ENCODE measurements at places on chromosomes 12 and 14.
A peak's percentile ranks its signal among the peaks of the same experiment; 100 is the strongest.

DNA sequence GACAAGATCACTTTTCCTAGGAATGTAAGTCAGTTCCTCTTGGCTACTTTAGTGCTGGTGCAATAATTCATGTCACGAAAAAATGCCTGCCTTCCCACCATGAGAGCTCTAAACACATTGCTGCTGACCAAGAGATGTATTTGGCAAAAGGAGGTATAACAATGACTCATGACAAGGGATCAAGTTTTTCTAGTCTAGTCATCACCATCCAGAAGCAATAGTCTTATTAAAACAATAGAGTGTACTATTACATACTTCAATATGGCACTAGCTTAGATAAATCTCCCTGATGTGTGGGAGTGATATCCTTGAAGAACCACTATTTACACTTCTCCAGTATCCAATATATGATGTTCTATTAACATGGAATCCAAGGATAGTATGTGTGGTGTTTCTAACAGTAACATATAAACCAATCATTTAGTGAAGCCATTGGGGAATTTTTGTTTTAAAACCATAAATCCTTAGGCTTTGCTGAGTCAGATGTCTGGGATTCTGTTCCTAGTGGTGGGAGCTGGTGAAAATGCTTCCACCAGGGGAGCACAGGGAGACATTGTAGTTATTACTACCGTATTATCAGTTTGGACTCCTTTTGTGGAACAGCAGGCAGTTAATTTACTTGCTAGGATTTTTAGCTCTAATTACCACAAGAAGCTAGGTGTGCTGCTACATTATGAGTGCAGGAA lies 1387.5 kb downstream of the LRFN5 start:
- no peak for DNase-seq

DNA sequence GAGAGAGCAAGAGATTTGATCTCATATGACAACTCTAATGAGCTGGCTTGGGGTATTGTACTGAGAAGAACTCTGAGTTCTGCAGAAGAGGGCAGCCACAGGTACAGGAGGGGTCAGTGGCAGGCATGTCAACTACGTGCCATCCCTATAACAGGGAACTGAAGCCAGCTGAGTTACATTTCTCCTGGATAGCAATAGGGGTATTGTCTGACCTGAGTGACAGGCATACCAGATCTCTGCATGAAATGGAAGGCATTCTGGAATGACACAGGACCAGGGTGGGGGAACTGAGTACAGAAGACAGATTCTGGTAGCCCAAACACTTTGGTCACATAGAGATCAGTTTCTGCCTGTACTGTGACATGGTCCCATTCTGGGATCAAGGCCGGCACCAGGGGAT lies 35.8 kb downstream of the EFCAB11 start:
- DNase-seq: no peak

- peak; percentile 56 for DNase-seq
Measured at GRCh38 chr12:75725521-75726111, 214.2 kb upstream of the KRR1 start.

DNA sequence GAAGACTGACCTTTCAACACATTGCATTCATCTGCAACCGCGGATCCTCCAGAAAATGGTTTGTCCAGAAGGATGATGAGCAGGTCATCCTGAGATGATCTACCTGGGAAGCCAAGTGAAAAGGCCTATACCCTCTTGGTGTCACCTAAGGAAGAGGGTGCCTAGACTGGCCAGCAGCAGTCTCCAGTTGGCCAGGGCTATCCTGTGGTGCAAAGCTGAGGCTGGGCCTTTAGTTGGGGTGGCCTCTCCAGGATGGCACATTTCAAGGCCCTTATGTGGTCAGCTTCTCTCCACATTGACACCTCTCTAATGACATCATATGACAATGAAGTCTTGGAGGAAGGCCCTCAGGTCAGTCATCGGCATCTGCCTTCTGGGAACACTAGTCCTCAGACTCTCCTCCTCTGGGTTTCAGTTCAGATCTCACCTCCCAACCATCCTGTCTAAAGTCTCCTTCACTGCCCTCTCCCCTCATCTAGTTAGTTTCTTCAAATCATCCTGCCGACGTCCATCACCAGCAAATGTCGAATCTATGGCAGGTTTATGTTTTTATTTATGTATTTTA lies 3.3 kb upstream of the SLC22A17 start:
- no peak for DNase-seq

DNA sequence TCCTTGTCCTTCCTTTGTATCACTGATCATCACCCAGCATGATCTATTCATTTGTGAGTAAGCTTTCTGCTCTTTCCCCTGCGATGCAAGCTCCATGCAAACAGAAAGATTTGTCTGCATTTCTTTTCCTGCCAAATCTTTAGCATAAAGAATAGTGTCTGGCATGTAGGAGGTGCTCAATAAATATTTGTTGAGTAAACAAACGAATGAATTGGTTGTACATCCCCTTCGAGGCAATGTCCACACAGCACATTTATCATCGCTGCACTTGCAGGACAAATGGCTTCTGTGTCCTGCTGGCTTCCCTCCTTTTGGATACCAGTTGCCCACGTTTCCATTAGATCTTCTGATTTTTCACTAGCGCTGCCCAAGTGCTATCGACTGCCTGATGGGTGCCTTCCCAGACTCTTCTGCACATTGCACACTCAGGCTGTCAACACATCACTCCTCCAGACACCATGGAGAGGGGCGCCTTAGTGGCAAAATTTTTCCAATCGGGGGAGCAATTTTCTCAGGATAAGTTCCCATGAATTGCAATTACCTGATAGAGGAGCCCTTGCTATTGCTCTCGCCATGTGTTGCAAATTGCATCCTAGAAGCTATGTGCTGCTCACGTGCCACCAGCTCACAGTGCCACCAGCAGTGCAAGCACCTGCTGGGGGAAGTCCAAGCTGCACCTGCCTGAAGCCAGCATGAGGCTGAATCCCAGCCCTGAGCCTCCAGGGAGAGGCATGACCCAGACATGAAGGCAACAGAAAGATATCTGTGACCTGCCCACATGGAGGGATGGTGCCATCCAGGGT lies 206.6 kb downstream of the KIF26A start:
- DNase-seq: peak; percentile 76

- no peak for DNase-seq
Measured at GRCh38 chr14:34781242-34781641, 66.8 kb upstream of the CFL2 start.

DNA sequence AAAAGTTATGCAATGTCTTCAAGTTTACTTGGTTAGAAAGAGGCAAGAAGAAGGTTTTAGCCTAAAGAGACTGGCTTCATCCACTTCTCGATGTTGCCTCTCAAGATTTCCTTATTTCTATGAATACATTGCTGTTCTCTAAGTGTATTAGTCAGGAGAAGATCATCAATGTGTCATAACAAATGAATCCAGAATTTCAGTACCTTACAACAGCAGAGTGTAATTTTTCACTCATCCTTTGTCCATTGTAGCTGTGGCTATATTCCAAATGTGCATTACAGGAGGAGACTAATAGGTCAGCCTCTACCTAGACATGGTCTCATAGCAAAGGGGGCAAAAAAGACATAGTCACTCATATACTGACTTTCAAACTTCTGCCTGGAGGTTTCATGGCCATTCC lies 579.1 kb downstream of the PRKD1 start:
- no peak for DNase-seq

GRCh38 chr14:34662561-34663088 lies 32.7 kb upstream of the SNX6 start:
- DNase-seq: no peak

GRCh38 chr12:107514887-107515445 lies 170.6 kb upstream of the PWP1 start:
- no peak for DNase-seq

DNA sequence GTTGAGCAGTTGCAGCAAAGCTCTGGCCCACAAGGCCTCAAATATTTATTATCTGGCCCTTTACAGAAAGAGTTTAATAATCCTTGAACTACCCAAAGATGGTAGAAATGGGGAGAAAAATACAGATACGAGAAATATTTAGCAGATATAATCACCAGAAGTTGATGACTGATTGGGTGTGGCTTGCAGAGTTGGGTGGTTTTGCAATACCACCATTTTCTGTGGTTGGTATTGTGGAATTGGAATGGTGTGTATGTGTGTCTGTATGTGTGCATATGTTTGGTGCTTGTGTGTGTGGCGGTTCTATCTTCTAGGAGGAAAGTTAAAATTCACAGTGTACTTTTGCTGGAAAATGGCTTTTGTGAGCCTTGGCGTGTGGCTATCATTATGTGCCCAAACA lies 85.4 kb upstream of the MANSC4 start:
- DNase-seq: no peak

- DNase-seq: no peak
Measured at GRCh38 chr14:81561084-81561775, 27.6 kb upstream of the SEL1L start.

DNA sequence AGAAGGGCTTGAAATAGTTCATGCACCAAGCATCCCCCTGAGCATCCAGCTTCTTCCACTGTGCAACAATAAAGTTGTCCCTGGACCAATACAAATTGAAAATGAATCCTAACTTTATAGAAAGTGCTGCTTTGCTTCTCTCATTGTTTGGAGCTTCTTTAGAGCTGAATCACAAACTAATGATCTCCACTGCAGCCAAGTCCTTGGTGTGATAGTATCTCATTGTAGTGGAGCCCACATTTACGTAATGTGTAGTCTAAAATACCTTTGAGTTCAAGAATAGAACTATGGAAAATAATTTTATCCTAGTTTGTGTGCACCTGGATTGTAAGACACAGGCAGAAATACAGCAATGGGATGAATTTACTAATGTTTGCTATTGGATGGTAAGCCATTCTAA lies 319.9 kb downstream of the EGLN3 start:
- DNase-seq: no peak

GRCh38 chr12:22164139-22164538 lies 118.1 kb downstream of the CMAS start:
- no peak for DNase-seq

GRCh38 chr12:57090924-57091637 lies 2.2 kb downstream of the NAB2 start:
- DNase-seq: no peak

DNA sequence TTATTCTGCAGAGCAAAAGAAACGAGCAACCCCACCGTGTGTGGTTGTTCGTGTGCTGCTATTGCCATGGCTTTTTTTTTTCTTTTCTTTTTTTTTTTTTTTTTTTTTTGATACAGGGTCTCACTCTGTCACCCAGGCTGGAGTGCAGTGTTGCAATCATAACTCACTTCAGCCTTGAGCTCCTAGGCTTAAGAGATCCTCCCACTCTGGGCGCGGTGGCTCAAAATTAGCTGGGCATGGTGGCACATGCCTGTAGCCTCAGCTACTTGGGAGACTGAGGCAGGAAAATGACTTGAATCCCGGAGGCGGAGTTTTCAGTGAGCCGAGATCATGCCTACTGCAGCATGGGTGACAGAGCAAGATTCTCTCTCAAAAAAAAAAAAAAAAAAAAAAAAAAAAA lies 144.2 kb downstream of the ESR2 start:
- DNase-seq: no peak

DNA sequence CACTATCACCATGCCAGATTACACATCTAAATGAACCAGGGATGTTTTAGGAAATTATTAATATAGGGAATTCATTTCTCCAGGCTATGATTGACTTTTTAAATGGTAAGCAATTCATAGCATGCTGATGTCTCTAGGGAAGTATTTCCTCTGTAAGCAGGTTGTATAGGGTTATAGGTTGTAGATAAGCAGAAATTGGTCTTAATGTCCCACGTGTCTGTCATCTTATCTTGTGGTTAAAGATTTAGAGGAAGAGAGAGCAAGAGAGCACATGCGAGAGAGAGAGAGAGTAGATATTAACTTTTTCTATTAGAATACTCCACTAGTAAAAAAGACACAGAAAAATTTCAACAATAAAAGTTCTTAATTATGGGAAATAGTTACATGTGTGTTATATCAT lies 32.6 kb downstream of the TRHDE start:
- DNase-seq: no peak

DNA sequence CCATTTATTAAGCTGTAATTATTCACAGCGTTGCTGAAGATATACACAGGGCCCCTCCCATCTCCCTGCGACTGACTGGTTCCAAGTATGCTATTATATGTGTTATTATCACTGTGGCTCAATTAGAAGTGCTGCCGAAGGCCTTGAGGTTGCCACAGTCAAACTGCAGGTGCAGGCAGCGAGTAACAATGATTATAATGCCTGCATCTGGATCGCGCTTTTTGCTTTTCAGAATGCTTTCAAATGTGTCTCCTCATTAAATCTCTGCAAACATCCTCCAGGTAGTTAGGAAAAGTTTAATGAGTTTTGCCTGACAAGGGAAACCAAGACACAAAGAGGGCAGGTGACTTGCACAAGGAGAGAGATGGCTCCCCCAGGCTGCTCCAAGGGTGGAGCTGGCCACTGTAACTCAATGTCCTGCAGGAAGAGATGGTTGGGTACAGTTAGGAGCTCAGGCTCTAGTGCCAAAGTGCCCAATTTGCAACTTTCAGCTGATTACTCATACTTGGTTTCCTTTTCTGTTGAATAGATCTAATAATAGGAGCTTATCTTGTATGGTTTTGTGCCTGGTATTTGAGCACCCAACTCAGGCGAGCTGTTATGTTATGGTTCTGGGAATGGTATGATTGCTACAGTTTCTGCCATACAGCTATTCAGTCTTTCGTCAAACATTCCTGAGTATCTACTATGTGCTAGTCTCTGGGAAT lies 1.7 kb upstream of the SYNE3 start:
- DNase-seq: no peak

DNA sequence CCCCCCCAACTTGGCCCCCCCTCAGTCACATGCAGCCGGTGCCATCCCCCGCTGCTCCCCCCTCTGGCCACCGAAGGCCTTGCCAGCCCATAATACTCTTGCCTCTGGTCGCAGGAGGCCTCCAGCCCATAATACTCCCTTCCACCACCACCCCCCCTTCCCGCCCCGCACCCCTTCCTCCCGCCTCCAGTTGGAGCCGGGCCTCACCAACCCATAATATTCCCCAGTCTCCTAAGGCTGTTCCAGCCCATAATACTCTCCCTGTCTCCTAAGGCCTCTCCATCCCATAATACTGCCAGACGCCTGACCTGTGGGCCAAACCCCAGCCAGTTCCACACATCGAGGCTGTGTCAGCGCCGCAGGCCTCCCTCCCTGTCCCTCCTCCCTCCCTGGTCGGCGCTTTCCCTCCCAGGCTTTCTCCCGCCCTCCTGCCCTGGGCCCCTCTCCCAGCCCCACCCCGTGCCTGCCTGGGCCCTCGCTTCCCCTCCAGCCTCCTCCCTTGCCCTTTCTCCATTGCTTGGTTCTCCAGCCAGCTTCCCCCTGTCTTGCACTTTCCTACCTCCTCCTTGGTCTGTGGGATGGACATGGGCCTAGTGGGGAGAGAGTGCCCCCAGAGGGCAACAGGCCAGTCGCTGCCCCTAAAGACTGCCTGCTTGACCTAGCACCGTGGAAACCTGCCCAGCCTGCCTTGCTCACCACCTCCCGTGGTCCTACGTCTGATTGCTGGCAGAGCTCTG lies 6.8 kb upstream of the CHD4 start:
- peak; percentile 83 for DNase-seq

GRCh38 chr12:9118158-9118557 lies 2.4 kb upstream of the A2M start:
- no peak for DNase-seq

- no peak for DNase-seq
Measured at GRCh38 chr12:112359290-112359689, 22.9 kb downstream of the HECTD4 start.

DNA sequence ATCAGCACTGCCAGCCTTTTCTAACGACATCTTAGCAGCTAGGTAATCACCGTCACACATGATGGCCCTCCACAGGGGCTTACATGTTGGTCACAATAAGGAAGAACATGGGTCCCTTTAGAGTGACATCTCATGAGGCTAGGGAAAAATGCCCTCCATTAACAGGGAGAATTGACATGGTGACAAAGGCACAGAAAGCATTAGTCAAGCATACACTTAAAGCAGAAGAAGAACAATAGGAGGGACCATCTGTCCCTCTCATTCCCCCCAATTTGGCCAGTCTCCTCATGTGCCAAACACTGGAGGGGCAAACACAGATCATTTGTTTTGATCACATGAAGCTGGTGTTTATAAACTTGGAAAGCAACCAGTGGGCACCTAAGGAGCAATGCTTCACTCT lies 78.0 kb downstream of the GRIP1 start:
- DNase-seq: no peak

Data from NCI-H510A treated with DMSO at 0.1 percent for 48 hours (cell line).